Daoy (cell line): ENCODE measurements at places on chromosomes 5 and 9. TPM values are rescaled to one million over a fixed set of nuclear protein-coding genes. Genes with fewer than 3 reads are reported as not detected.

The SPATA31C1 gene
- not detected in 2 replicates for total RNA-seq

The WNT8A gene
- total RNA-seq = not detected in 2 replicates

The NPM1 gene
- total RNA-seq = 3,269 and 4,718 TPM in 2 replicates

DNA sequence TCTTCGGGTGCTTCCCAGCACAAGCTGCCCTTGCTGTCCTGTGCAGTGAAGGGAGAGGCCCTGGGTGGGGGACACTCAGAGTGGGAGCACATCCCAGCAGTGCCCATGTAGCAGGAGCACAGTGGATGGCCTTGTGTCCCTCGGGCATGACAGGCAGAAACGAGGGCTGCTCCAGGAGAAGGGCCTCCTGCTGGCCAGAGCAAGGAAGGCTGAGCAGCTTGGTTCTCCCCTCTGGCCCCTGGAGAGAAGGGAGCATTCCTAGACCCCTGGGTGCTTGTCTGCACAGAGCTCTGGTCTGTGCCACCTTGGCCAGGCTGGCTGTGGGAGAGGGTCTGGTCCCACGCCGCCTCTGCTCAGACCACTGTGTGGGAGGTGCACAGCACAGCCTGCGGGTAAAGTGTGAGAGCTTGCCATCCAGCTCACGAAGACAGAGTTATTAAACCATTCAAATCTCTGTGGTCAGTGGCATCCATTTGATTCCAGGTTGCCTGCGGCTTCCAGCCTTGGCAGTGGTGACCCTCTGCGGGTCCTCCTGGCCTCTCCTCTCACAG is 18.3 kb downstream of the FBXW5 start:
- no peak for DNase-seq

DNA sequence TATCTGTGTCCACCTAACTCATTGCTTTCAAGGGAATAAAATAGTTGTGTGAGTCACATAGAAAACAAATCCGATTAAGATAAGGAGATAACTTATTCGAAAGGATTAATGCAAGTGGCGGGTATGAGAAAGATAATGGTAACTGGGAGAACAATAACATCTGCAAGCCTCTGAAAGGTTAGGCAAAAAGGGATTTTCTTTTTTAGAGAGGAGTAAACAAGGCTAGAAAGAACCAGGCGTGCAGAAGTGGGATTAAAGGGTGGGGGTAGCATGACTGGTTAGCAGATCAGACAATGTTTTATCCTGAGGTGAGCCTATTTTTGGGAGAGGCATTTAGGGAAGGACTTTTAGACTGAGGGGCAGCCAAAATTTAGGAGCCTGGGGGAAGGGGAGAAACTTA is 34.7 kb upstream of the JMY start:
- no peak for DNase-seq
